ENCODE measurements at places on chromosomes 7 and 10.
A peak's percentile ranks its signal among the peaks of the same experiment; 100 is the strongest.

DNA sequence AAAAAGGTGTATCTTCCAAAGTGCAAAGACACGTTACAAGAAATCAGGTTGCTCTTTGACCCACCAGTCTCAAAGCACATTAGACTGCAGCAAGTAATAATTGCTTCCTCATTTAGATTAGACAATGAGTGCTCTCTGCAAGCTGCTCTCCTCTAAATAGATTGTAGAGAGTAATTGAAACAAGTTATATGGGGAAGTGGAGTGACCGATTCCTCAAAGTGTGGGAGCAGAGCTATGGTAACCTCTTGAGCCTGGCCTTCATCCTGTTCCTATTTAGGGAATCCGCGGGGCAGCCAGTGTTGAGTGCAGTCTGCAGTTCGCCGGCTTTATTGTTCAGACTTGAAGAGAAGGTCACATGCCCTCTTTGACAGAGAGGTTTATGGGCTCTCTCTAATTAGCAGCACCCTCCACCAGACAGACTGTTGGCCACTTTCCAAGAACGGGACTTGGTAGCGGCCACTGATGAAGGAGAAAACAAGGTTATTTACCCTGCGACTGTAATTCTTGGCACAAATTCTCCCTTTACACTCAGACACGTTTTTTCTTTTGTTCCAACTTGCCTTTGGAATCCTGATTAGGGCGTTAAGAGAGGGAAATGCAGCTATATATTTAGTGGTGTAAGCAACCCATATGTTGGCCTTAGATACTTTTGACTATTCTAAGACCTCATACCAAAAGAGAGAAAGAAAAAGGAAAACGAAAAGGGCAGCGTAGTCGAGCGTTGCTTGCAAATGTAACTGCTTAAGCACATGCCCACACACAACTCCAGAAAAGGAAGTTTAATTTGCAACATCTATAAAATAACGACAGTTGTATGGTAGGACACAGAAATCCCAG lies 107.5 kb downstream of the REEP3 start:
- DNase-seq, result no peak

GRCh38 chr10:17368708-17369272 lies 85.6 kb downstream of the ST8SIA6 start:
- DNase-seq, result no peak

GRCh38 chr10:101841826-101842225 lies 1.8 kb downstream of the KCNIP2 start:
- DNase-seq, result no peak

DNA sequence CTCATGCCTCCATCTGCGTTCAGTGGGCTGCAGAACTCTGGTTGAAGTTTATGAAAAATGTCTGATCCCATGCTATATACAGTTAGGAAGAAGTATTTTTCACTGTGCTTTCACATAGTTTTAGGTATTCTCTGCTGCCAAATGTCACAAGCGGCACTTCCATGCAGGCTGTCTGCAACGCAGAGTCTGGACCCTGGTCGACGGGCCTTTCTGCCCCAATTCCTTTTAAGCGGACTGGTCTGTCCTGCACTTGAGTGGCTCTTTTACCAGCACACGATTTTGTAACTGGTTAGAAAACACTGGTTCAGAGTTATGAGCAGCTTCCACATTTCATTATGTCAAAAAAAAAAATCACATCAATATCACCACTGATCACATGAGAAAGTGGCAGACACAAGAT lies 143.0 kb downstream of the DIP2C start:
- no peak for DNase-seq

GRCh38 chr10:30111340-30112022 lies 52.1 kb upstream of the JCAD start:
- DNase-seq, result peak; percentile 94

DNA sequence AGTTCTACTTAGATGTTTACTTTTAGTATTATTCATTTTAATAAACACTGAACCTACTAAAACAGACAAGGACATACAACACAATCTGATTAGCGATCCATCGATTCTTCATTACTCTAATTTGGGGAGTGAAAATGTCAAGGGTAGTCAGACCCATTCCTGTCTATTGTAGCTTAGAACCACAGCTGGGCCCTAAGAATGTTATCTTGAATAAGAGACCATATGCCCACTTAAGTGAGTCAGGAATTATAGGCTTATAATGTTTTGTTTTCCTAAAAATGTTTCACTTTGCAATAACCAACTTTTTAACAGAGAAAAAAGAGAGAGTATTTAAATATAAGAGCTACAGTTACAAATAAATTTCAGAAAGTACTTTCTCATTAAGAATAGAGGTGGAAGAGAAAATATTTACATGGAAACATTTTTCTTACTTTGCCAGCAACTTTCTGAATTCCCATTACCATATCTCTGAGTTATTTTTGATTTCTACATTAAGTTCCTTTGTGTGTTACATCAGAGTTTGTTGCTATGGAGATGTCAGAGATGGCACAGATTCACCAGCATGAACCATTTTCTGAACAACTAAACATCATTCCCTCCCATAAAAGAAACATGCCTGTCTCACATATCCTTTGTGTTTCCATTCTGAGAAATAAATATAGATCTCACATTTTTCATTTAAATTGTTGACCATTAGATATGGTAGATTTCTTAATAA lies 75.4 kb upstream of the SLC13A1 start:
- peak; percentile 88 for DNase-seq

DNA sequence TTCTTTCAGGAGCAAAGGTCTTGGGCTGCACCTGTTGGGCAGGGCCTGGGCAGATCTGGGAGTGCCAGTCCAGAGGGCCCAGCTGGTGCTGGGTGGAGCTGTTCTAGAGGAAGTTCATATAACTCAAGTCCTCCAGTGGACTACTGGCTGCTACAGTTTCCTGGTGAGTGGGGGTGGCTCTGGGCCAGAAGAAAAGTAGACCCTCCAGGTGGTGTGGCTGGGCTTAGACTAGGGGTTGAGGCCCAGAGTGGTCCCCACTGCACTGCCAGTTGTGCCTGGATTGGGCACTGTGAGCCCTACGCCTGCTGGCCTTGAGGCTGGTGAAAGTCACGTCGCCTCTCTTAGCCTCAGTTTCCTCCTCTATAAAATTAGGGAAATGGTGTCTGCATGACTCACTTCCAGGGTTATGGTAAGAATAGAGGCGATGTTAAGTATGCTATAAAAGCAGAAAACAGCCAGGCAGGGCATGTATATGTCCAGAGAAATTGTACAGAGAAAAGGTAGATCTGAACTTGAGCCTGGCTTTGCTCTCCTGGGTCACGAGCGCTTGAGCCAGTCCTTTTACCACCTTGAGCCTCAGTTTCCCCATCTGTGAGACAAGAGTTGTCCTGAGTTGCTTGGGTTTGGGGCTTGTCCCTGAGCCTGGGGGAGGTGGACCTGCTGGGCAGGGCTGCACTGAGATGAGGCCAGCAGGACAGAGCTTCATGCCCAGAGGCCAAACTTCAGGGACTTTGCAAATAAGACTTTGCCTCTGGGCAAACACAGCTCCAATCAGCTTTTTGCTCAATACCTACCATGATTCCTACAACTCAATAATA lies 3.8 kb upstream of the CLDN3 start:
- no peak for DNase-seq

DNA sequence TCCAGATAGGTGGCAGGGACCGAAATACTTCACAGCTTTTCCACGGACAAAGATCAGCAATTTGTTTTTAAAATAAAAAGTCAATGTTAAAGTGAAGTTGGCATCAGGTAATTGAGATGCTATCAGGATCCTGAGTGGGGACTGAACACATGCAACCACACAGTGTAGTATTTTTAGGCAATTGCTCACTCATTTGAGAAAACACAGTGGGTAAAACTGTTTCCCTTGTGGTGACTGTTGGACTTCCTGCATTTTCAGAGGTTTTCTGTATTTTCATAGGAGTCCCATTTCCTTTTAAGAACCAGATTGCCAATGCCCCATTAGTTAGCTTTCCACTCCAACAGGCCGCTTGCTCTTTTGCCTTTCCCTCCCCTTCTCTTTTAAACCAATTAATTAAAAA lies 159.5 kb upstream of the ZNF32 start:
- DNase-seq, result peak; percentile 28

GRCh38 chr7:30351286-30351685 lies 66.9 kb downstream of the ZNRF2 start:
- no peak for DNase-seq

DNA sequence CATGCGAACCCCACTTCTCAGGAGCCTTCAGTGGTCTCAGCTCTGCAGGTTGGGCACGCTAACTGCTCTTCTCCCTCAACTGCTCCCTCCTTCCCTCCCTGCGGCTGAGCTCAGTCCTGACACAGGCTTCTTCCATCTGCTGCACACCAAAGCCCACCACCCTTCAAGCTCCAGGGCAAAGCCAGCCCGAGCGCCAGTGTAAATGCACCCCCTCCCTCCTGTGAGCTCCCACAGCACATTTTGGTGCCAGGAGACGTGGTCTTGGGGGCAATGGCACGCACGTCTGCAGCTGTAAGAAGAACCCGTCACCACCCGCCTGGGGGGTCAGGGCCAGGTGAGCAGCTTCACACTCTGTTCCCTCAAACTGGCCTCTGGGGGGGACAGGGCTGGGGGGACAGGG lies 15.9 kb downstream of the VIPR2 start:
- DNase-seq, result no peak

GRCh38 chr7:44050121-44050914 lies 5.8 kb downstream of the DBNL start:
- no peak for DNase-seq

DNA sequence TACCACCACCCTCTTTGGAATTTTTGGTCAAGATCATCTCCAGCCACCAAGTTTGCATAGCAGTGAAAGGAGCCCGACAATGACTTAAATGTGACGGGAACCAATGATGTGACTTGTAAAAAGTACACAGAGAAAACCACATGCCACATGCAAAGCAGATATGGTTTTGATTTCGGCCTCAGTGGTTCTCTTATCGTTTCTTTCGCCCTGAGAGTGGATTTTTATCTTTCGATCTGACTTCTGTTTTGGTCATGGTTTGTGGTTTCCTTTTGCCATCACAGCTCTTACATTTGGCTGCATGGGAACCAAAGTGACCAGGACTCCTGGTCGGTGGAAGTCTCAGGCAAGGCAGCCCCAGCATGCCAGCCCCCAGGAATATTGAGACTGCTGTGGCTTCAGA lies 31.5 kb downstream of the TCF7L2 start:
- no peak for DNase-seq

DNA sequence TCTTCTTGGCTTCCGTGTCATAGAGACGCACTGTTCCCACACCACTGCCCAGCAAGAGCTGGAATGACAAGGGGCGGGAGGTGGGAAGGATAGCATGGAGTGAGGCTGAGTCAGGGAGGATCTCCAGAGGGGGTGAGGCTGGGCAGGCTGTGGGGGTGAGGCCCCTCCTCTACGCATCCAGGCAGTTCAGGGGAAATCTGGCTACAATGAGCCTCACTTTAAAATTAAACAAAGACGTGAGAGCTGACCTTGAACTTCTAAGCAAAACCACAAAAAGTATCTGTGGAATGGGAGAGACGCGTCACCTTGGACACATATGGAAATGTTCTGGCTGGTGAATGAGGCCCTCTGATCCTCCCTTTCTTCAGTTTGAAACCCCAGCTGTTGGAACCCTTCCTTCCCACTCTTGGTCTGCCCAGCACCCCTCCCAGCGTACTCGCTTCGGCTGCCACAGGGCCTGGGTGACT lies 17.7 kb downstream of the WDR91 start:
- peak; percentile 49 for DNase-seq

- DNase-seq, result no peak
Observed at GRCh38 chr7:55108401-55108800, 89.6 kb downstream of the EGFR start.
